ENCODE measurements at places on chromosomes 4 and X. TPM values are rescaled to one million over a fixed set of nuclear protein-coding genes. Genes with fewer than 3 reads are reported as not detected.

NHSL2 gene
- total RNA-seq: not detected

FGFBP2 gene
- not detected for total RNA-seq

MID1IP1 gene
- not detected for total RNA-seq

FGG gene
- total RNA-seq: not detected

GRCh38 chr4:40124690-40125089, 68.0 kb downstream of the N4BP2 start:
- no peaks in the 10 kb centered on the region for H3K27me3 ChIP-seq
- no peak overlapping the region for H3K4me3 ChIP-seq
- no peak for DNase-seq
- 0 out of 2 replicates have a peak, but pooled peaks cover 4% of the 10 kb centered on the region for H3K36me3 ChIP-seq

GRCh38 chrX:17415242-17415810, 40.3 kb downstream of the NHS start:
- H3K4me1 ChIP-seq: peaks cover 48% of the 10 kb centered on the region
- H3K27ac ChIP-seq: no peak overlapping the region
- H3K36me3 ChIP-seq: no peaks in the 10 kb centered on the region

DNA sequence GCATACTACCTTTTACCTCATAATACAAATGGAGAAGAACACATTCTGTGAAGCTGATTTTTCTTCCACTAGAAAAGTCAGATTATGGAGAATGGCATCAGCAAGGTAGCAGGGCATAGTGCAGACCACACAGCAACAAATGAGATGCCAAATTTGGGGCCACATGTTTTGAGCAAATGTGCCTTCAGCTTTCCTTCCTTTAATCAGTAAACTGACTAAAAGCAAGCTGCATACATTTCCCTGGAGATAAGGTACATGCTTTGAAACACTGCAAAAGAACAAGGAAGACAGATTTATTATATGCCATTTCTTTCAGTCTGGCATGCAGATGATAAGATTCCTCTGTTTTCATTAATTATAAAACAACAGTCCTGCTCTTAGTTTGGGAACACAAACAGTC, 67.1 kb upstream of the GUCY1A1 start:
- H3K27me3 ChIP-seq: no peaks in the 10 kb centered on the region
- no peak overlapping the region for H3K4me3 ChIP-seq
- no peaks in the 10 kb centered on the region for H3K36me3 ChIP-seq
- H3K4me1 ChIP-seq: no peaks in the 10 kb centered on the region
- no peak overlapping the region for H3K27ac ChIP-seq

DNA sequence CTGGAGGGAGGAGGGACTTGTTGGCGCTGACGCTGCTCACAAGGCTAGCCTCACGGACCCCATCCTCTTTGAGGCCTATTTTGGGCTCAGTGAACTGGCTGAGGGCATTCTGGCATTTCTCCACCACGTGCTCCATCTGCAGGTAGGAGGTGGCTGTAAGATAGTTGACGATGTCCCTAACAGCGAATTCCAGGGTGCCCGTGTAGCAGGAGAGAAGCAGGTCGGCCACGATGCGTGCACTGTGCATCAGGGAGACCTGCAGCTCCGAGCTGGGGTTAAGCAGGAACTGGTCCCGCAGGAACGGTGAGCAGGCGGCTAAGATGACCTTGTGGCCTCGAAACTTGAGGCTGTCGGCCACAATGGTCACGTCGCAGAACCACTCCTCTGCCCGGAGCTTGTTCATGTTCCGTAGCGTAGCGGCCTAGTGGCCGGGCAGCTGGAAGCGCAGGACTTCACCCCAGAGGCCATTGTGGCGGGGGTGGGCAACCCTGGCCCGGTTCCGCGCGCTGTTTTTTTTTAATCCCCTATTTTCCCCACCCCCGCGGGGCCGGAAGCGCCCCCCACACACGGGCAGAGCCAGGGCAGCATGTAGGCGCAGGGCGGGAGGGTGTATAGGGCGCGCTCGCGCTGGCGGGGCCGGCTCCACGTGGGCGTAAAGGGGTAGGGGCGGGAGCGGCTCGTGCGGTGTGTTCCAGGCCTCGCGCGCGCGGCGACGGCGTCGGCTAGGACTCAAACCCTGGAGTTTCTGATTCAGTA, 73.2 kb downstream of the UBE2K start:
- H3K4me1 ChIP-seq: no peaks in the 10 kb centered on the region
- H3K4me3 ChIP-seq: no peak overlapping the region
- no peaks in the 10 kb centered on the region for H3K36me3 ChIP-seq
- no peaks in the 10 kb centered on the region for H3K27me3 ChIP-seq
- H3K27ac ChIP-seq: no peak overlapping the region

GRCh38 chr4:130608121-130608520, 1512.2 kb downstream of the C4orf33 start:
- no peaks in the 10 kb centered on the region for H3K4me1 ChIP-seq
- H3K27me3 ChIP-seq: no peaks in the 10 kb centered on the region
- no peak for DNase-seq

DNA sequence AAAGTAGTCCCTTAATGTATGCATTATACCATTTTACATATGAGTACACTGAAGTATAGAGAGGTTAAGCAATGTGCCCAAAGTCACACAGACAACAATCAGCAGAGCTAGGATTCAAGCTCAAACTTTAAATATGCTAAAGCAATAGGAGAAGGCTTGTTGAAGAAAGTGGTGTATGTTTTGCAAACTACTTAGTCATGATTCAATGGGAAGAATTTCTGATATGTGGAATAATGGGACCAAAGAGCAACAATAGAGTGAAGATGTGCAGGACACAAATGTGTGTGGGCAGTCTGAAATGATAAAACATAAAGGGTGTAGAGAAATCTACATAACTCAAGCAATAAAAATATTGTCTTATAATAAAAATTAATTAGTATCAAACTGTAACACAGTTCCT, 109.0 kb upstream of the ARSJ start:
- no peak overlapping the region for H3K27ac ChIP-seq
- no peak overlapping the region for H3K4me3 ChIP-seq
- H3K36me3 ChIP-seq: no peaks in the 10 kb centered on the region
- no peaks in the 10 kb centered on the region for H3K4me1 ChIP-seq
- DNase-seq: no peak

Data from PC-9 (cell line).